Fibroblast of skin of right biceps (primary cell): ENCODE measurements at places on chromosomes 6 and 20.

DNA sequence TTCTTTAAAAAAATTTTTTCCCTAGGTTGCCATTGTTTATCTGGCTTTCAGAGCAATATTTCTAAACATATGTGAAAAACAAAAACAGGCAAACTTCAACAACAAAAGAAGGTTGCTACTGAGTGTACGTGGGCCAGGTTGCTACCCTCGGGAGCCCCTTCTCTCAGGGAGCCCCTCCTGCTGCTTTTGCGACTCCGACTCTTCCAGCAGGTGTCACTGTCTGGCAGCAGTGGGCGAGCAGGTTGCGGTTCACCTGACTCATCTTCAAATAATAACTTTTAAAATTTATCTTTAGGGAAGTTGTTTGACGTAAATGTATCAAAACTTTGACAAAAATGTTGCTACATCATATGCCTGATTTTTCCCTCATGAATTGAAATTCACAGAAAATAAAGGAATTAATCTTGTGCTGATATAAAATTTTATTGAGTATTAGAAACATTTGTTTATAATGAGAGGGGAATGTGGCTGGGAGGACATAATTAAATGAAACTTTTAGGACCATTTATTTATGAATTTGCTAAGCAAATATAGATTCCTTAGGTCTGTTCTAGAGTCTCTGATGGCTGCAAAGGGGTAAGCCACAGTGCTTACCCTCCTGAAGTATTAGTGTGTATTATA lies 138.8 kb downstream of the HIVEP1 start:
- DNase-seq = peak; percentile 31

DNA sequence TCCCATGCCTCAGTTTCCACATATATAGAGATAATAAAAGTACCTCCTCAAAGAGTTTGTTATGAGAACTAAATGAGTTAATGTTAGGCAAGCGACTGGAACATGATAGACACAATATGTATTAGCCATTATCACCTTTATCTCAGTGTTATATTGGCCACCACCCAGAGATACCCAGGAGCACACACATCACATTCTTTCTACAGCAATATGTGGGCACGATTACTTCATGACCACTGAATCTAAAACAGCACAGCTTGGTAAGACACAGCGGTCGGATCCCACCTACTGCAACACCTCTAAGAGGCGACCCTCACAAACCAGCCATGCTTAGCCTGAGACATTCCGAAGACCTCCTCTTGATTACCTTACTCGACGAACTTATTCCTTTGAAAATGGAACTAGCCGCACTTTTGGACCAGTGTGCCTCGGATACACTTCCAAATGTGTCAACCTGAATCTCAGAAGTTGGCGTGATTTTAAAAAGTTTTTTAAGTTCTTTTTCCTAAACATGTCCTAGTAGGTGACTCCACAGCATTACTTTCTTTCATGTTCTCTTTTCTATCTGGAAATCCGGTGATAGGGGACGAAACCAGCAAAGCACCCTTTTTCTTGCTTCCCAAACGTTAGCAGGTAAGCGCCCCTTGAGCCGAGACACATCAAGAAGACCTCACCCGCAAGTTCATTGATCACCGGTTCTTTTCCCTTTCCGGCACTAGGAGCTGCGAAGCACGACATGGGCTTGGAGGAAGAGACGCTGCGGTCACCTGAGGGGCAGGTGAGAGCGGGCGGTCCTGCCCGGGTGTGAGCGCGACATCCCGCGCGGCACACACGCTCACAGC lies 923 bp downstream of the GMDS start:
- DNase-seq = no peak

GRCh38 chr20:38162878-38163875 lies 1.9 kb downstream of the TGM2 start:
- no peak for DNase-seq

- DNase-seq = no peak
Measured at GRCh38 chr20:58359441-58359840, 29.6 kb upstream of the VAPB start.

GRCh38 chr6:133551847-133552341 lies 310.7 kb downstream of the EYA4 start:
- peak; percentile 98 for DNase-seq

GRCh38 chr6:91669154-91669870 lies 1082.4 kb upstream of the MAP3K7 start:
- DNase-seq = no peak

- no peak for DNase-seq
Measured at GRCh38 chr6:135149376-135149775, 31.7 kb upstream of the MYB start.

- no peak for DNase-seq
Measured at GRCh38 chr20:23022849-23023248, 12.3 kb upstream of the SSTR4 start.

GRCh38 chr6:168791917-168792316 lies 350.9 kb downstream of the SMOC2 start:
- DNase-seq = no peak

DNA sequence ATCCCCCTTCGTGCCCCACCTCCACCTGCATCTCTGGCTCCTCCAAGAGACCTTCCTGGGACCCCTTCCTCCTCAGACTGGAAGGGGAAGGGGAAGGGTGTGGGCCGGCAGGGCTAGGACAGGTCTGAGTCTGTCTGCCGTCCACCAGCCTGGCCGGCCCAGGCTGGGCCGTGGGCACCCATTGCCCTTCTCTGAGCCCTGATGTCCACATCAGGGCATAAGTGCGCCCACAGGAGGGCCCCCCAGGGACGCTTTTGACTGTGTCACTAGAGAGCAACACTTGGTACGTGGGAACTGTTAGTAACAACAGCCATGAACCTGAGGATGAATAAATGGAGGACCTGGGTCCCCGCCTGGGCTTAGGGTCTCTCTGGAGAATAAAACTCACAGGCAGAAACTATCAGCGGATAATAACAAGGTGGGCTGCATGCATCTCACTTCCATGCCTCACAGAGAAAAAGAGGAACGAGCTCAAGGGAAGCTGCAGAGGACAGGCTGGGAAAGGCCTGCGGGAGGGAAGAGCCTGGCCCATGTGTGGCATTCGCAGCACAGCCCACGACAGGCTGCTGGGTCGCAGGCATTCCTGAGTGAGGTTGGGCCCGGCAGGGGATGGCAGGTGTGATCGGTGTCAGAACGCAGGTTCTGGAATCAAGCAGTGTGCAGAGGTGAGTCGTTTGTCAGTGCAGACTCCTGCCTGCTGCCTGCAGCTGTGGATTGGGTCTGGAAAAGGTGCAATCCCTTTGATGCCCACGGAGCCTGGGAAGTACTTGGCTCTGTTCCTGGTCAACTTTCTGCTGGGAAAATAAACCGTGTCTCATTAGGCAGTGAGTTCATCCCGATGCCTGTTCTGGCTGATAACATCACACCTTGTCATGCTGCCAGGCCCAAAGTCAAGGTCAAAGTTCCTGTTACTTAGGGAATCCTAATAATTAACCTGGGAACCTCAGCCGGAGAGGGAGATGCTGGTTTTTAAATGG lies 60.9 kb downstream of the BCAS4 start:
- DNase-seq = no peak

- no peak for DNase-seq
Measured at GRCh38 chr20:44615876-44616603, 33.7 kb downstream of the PKIG start.

GRCh38 chr6:169005166-169005565 lies 248.5 kb downstream of the THBS2 start:
- no peak for DNase-seq

DNA sequence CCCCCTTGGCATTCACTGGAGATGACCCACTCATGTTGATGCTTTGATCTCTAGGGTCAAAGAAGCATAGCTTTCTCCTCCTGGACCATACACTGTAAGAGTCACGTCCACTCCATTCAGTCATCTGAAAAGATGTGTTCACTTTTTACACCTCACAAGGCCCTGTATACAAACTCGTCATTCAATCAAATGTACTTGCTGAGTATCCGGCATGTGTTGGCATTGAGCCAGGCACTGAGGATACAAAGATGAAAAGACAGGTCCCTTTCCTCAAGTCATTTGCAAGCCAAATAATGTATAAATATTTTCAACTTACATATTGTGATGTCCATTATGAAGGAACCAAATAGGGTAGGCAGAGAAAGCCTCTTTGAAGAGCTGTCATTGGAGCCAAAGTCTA lies 32.6 kb upstream of the CSNK2A1 start:
- no peak for DNase-seq

- DNase-seq = no peak
Measured at GRCh38 chr6:133955582-133956415, 2.8 kb downstream of the TBPL1 start.

GRCh38 chr6:124881898-124882578 lies 80.2 kb upstream of the RNF217 start:
- peak; percentile 55 for DNase-seq

DNA sequence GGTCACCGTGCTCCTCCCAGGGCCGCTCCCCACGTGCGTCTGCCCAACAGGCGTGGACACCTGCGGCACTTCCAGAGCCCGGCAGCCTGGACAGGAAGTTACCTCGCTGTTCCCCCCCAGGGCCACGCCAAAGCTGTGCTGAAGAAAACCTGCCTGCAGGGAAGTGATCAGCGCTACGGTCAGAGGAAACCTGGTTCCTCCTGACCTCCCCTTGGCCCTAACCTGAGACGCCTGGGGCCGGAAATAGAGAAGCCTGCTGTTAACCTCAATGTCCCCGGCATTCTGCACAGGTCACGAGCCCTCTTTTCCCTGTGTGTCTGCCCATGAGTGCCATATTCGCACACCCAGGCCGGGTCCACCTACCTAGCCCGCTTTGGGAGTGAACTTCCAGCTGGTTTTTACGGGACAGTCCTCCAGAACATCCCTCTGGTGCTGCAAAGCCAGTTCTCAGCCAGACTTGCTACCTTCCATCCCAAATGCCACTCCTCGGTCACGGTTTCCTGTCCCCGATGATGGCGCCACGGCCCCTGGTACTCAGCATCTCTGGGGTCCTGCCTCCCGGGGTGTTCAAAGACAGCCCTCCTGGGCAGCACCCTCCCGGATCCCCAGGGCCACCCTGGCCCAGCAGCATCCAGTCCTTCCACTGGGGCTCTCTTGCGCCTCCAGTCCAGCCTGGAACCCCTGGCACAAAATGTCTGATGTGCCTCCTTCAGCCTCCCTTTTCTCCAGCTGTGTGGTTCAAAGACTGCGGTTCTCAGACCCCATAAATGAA lies 12.0 kb upstream of the IRF4 start:
- DNase-seq = no peak

DNA sequence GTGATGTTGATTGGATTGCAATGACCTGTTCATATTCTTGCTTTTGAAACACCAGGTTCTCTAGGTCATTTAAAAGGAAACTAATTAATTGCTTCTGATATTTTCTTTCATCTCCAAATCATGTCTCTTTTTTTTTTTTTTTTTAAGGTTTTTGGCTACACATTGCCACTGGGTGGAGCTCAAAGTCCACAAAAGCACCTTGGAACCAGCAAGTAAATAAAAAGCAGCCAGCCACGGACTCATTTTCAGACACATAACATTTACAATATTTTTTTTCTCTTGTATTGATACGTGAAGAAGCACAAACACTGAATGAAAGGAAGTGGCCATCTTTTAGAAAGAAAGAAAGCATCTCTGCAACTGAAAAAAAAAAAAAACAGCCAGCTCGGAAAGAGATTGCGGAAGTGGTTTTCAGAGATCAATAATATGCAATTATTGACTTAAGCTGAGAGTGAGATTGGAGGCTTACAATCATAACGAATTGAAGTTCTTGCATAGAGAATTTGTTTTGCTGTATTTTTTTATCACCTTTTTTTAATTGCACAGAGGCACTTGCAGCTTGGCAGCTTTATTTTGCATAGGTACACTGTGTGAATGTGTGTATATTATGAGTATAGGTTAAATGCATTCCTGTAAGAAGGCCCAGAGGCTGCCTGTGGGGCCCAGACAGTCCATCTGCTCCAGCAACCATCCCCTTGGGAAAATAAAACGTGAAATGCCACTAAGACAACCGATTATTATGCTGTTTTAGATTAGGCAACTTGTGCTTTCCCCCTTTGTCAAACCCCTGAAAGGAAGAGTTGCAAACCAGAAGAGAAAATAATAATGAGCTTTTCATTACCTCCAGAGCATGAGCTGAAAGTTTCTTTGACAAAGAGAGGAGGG lies 28.2 kb downstream of the CGA start:
- DNase-seq = peak; percentile 57

- DNase-seq = no peak
Measured at GRCh38 chr6:48183811-48184605, 73.0 kb upstream of the PTCHD4 start.

DNA sequence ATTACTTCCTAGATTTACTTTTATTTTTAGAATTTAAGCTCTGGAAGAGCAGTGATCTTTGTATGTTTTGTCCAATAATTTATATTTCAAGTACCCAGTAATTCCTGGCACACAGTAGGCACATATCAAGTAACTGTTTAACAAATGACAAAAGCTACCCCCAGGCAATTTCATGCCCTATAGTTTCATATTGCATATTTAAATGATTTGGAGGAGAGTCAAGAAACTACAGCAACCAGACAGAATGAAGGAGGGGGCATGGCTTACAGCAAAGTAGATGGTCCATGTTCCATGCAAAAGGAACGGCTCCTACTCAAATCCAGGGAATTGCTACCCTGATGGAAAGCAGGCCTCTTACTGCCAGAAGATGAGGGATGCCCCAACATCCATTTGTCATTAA lies 113.5 kb downstream of the ARHGAP18 start:
- DNase-seq = no peak

- DNase-seq = no peak
Measured at GRCh38 chr20:55935448-55936208, 69.7 kb downstream of the CBLN4 start.

- no peak for DNase-seq
Measured at GRCh38 chr20:50930139-50930975, 880 bp downstream of the ADNP start.

- no peak for DNase-seq
Measured at GRCh38 chr6:33903579-33903978, 99.8 kb upstream of the MLN start.

GRCh38 chr6:16764188-16764950 lies 3.1 kb upstream of the ATXN1 start:
- peak; percentile 71 for DNase-seq
